H54 (cell line): ENCODE measurements at places on chromosomes 7 and 10.

GRCh38 chr10:126734967-126735366, 64.5 kb upstream of the C10orf90 start:
- DNase-seq = no peak

DNA sequence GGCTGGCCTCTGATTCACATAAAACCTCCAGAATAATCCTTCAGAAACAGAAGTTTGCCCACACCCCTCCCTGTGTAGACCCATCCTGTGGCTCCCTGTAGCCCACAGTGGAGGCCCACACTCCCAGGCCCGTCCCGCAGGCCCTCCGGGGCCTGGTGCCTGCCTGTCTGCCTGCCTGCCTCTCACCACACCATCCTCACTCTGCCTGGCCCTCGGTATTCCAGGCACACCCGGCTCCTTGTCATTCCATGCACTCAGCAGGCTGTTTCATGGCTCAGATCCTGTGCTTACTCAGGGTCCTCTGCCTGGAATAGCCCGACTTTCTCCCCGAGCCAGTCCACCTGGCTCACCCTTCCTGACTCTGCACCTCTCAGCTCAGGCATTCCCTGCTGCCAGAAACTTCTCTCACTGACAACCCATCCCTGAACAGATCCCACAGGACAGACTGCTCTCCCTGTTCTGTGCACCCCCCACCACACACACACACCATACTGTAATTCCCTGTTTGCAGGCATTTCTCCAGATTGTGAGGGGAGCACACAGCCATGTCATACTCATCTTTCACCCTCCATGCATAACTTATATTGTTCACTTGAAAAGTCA, 498.0 kb upstream of the ZMIZ1 start:
- no peak for DNase-seq

GRCh38 chr10:124296121-124296812, 122.5 kb downstream of the OAT start:
- DNase-seq = no peak

DNA sequence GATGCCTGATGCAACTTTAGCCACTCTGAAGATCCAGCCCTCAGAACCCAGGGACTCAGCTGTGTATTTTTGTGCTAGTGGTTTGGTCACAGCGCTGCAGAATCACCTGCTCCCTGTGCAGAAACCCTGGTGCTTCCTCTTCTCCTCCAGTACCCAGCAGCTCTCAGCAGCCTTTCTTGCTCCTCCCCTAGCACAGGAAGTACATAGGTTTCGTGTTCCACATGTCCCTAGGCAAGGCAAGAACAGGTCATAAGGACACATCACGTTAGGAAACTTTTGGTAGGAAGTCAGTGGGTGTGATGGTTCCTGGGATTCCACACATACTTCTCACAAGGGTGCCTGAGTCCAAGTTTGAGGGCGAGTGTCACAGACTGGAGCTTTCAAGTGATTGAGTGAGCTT, 167.9 kb upstream of the PRSS1 start:
- DNase-seq = no peak

GRCh38 chr10:61903221-61903927, 1.9 kb downstream of the ARID5B start:
- DNase-seq = no peak

- no peak for DNase-seq
These were observed 234.8 kb downstream of the AGMO start for GRCh38 chr7:15327001-15327400.

- DNase-seq = no peak
These were observed 2.6 kb downstream of the FUOM start for GRCh38 chr10:133355266-133355665.

- no peak for DNase-seq
These were observed 3.7 kb upstream of the ABHD11 start for GRCh38 chr7:73742338-73742752.

- DNase-seq = no peak
These were observed 39.5 kb upstream of the OPN4 start for GRCh38 chr10:86614853-86615252.

DNA sequence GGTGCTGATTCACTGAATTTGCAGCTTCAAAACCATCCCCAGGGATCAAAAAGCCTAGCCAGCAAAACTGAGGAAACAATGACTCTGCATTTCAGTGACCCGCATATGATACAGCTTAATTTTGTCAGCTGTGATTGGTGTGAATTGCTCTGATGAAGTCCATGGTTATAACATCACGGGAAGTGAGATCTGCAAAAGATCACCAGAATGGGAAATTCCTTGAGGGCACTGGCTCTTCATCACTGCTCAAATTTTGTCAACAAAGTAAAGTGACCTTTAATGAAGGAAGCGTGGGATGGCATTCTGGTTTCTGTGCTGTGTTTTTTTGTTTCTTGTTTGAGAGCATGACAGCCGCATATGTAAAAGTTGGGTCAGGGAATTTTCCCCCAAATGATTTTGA, 745.9 kb downstream of the GATA3 start:
- DNase-seq = no peak

DNA sequence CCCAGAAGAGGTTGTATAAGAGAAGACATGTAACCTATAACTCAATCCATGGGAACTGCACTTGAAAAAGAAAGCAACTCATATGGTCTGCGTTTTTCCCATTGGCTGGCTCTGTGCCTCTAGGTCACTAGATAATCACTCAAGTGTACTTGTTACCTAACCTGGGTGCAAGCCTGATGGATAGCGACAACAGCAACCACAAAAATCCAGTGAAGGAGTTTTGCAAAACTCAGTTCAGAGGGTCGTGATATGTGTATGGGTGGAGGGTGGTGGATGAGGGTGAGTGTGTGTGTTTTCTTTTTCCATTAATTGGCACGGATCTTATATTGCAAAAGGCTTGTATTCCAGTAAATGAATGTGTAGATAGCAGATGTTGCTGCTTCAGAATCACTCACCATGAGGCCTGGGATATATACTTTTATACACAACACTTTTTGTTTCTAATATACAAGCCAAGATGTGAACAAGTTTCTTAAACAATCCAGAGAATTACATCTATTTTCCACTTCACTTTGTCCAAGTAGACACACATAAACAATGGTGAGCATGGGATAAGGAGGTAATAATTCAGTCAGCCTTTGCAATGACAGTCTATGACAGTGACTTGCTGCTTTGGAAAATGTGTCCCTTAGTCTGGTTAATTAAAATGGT, 286.9 kb upstream of the DKK1 start:
- no peak for DNase-seq

GRCh38 chr7:74174606-74175082, 488 bp downstream of the EIF4H start:
- peak; percentile 27 for DNase-seq

- no peak for DNase-seq
These were observed 74.3 kb upstream of the SHH start for GRCh38 chr7:155886391-155887173.

DNA sequence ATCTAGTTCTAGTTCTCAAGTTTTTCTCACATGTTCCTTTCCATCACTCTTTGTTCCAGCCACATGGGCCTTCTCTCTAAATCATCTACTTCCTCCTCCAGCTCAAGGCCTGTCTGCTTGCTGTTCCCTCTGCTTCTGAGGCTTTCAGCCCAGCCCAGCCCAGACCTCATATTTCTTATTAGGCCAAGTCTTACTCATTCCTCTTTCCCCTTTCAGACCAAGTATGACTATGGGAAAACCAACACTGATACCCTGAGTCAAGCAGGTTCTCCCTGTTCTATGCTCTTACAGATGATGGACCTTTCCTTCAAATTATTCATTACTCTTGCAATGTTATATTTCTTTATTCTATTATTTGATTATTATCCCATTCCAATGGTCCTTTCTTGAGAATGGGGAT, 80.3 kb upstream of the SEM1 start:
- no peak for DNase-seq

GRCh38 chr7:5462216-5462615, 38.6 kb upstream of the TNRC18 start:
- DNase-seq = no peak

DNA sequence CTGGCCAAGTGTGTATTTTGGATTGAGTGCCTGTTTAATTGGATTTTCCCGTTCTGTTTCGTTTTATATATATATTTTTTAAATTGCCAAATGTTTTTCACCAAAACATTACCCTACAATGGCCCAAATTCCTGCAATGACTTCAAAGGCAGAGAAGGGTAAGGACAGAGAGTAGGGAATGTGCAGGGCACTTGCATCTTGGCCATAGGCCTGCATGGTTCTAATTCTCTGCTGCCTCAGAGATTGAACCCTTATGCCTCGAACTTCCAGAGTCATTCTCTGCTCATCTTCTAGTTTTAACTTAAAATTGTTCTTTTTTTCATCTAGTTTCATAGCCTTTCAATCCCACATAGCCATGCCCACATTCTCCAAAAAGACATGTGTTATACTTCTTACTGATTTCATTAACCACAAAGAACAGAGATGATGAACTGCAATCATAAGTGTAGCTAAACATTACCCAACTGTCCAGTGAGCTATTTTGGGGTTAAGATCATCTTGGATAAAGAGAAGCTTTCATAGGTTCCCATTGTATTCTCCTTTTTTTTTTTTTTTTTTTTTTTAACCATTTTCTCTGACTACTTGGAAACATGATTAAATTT, 177.6 kb downstream of the PLXDC2 start:
- no peak for DNase-seq

GRCh38 chr10:128823201-128823600, 643.8 kb upstream of the MGMT start:
- DNase-seq = no peak

GRCh38 chr7:134048166-134048565, 79.0 kb upstream of the LRGUK start:
- DNase-seq = no peak

GRCh38 chr7:137642472-137642871, 204.3 kb downstream of the DGKI start:
- DNase-seq = no peak

- no peak for DNase-seq
These were observed 48.2 kb upstream of the LAMB4 start for GRCh38 chr7:108178398-108178797.

DNA sequence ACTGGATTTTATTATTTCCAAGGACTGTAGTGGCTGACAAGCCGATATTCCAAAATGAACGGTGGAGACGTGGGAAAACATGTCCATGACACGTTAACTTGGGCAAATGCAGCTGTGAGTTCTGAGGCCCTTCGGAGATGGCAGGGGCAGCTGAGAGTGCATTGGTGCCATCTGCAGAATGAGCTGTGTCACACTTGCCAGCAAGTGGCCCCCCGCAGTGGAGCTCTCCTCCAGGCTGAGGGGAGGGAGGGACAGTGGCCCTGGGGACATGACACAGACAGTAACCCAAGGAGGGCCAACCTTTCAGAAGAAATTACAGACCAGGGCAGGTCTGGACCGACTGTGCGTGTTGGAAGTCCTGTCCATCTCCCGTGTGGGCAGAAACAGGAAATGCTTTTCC, 139.4 kb downstream of the SVIL start:
- no peak for DNase-seq

DNA sequence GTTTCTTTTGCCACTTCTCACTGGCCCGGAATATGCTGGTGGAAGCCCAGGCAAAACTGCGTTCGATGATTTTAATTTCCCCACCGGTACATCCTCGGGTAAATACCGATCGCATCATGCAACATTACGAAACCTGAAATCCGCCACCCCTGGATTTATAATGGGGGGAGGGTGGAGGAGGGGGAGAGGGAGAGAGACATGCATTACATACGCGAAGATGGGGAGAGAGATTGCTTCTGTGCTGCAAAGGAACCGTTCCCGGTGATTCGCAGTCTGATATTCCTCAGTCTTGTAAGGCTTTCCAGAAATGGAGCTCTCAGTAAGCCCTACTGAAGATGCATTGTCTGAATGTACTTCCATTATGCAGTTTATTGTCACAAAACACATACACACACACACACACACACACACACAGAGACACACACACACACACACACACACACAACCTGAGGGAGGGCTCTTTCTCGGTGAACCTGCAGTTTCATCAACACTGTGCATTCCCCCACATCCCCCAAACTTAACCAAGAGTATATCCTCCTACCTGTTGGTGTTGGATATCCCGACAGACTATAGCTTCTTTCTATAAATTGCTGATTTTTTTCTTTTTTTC, 741 bp downstream of the GPR85 start:
- DNase-seq = no peak

DNA sequence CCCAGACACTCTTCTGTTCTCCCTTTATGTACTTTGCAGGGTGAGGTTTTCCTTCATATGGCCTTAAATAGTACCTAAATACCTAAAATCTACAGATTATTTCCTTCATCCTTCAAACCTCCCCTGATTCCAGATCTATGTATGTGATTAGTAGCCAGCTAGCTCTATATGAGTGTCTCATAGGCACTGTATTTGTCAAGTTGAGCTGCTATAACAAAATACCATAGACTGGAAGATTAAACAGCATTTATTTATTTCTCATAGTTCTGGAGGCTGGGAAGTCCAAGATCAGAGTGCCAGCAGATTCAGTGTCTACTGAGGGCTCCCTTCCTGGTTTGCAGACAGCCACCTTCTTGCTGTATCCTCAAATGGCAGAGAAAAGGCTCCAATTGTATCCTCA, 60.6 kb upstream of the MSRB2 start:
- DNase-seq = no peak

- no peak for DNase-seq
These were observed 42.1 kb downstream of the CFAP46 start for GRCh38 chr10:132900211-132900756.

- no peak for DNase-seq
These were observed 15.4 kb upstream of the PRKCQ start for GRCh38 chr10:6595499-6595898.

GRCh38 chr10:10270126-10271050, 747.3 kb upstream of the CELF2 start:
- no peak for DNase-seq

GRCh38 chr10:86305521-86305920, 61.1 kb downstream of the GRID1 start:
- DNase-seq = no peak

DNA sequence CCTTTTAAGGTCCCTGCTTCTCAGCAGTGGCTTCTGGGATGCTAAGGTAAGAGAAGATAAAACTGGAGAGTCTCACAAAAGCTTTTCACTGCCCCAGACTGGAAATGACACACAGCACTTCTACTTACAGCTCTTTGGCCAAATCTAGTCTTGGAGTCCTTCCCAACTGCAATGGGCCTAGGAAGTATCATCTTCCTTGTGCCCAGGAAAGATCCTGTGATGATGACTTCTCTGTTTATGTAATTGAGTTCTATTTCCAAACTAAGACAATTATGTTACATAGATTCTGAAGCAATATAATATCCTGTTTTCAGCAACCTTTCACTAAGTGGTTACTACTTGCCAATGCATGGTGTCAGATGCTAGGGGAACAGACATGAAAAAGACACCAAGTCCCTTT, 234.1 kb downstream of the PTEN start:
- DNase-seq = no peak

GRCh38 chr7:155964543-155964942, 152.3 kb upstream of the SHH start:
- DNase-seq = no peak

- no peak for DNase-seq
These were observed 42.7 kb downstream of the INPP5F start for GRCh38 chr10:119768455-119769094.

GRCh38 chr7:149598721-149599308, 101.2 kb upstream of the ZNF746 start:
- DNase-seq = peak; percentile 15

- no peak for DNase-seq
These were observed 252.3 kb upstream of the KLF14 start for GRCh38 chr7:130986261-130986690.

GRCh38 chr7:139639563-139639962, 116.1 kb downstream of the CLEC2L start:
- no peak for DNase-seq
